DMS79 (cell line): ENCODE measurements at places on chromosomes 11 and 22.

GRCh38 chr11:70250876-70251658 lies 19.4 kb upstream of the PPFIA1 start:
- no peak for DNase-seq

- no peak for DNase-seq
These were observed 99.5 kb downstream of the ZNF280B start for GRCh38 chr22:22408731-22409696.

DNA sequence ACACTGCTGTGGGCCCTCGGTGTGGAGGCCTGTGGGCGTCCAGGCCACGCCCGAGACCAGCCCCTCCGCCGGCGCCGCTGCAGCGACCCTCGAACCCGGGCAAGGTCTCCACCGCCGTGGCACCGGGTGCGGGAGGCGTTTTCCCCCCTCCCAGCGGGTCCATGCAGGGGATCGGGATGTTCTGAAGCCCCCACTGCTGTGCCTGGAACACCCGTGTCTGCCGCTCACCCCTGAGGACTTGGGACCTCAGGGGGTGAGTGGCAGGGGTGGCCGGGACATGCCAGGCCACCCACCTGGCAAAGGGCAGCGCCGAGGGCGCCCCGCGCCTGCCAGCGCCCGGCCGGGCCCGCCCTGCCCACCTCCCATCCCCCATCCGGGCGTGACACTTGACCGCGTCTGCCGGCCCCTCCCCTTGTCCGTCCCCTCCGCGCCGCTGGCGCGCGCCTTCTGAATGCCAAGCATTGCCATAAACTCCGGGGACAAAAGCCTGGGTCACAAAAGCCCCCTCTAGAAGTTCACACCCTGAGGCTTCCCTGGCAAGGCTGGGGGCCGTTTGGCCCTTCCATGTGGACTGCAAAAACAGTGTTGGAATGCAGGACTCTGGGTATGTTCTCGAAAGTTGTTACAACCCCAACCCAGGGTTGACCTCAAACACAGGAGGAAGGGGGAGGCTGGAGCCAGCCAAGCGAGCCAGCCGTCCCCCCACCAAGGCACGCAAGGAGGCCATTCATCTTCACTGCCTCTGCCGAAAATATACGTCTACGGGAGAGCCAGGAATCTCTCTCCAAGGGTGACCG lies 819 bp upstream of the KCNQ1OT1 start:
- peak; percentile 5 for DNase-seq

GRCh38 chr22:43479962-43480361 lies 68.1 kb downstream of the MPPED1 start:
- DNase-seq: no peak

- DNase-seq: no peak
These were observed 160.2 kb upstream of the LARGE1 start for GRCh38 chr22:34080433-34080832.

GRCh38 chr11:134150195-134150903 lies 73.4 kb downstream of the NCAPD3 start:
- DNase-seq: no peak

DNA sequence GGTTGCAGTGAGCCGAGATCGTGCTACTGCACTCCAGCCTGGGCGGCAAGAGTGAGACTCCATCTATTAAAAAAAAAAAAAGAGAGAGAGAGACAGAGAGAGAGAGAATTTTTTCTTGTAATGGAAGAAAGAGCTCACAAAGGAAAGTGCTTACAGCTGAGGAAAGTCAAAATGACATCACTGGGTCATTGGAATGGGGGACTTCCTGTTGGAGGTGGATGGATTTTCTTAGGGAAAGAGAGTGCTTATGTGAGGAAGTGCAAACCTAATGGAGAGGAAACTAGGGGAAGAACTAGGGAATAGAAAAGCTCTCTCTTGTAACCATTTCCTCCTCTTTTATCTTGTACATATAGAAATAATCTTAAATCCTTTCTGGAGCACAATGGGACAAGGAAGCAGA lies 6.3 kb upstream of the PIWIL4 start:
- no peak for DNase-seq

DNA sequence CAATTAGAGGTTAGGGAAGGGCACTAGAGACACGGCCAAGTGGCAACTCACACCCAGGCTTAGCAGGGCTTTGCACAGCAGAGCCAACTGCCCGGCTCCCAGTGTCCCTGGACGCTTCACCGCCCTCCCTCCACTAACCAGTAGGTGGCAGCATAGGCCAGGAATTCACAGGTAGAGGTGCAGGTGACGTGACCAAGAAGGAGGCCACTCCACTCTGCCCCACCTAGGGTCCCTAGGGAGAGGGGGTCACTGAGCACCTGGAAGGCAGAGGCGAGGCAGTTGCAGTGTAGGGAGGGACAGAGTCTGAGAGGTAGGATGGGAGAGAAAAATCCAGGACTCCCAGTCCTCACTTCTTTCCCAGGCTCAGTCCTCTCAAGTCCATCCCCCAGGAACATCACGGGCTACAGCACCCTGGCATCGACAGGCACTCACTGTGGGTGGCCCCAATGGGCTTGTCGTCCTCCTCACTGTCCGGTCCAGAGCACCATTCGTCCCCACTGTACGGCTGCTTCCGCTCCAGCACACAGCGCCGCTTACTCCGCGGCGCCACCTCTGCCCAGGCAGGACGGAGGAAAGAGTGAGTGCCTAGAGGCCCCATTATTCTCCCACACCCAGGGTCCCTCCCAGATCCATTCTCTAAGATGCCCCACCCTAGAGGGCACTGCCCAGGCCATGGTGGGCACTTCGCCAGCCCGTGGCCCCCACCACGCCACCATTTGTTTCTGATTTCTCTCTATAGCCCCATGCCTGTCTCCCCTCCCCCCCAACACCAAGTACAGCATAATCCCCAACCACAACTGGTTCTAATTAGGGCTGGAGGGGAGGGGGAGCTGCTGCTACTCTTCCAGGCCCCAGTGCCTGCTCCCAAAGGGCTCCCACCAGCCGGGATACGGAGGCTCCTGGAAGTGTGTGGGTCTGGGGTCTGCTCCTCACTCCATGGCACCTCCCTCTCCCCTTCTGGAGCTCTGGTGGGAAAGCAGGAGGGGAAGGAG lies 18.4 kb downstream of the BCL9L start:
- peak; percentile 90 for DNase-seq

GRCh38 chr22:21661991-21662390 lies 3.8 kb upstream of the PPIL2 start:
- no peak for DNase-seq

DNA sequence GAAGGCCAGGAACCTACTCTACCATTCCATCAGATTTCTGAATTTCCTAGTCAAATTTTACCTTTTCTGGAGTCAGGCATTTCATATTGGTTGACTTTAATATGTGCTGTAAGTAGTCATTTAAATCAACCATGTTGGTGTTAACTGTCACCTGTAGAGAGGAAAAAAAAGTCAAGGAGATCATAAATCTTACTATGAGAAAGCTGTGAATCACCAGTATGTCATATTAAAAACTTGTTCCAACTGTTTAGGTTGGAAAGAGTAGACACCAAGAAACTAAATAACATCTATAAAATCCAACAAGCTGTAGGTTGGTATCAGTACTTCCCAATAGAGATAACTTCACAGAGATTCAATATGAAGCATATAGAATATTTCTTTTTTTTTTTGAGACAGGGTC lies 39.5 kb downstream of the COPB1 start:
- no peak for DNase-seq
